ENCODE measurements at places on chromosomes 3 and 15.
A peak's percentile ranks its signal among the peaks of the same experiment; 100 is the strongest.

DNA sequence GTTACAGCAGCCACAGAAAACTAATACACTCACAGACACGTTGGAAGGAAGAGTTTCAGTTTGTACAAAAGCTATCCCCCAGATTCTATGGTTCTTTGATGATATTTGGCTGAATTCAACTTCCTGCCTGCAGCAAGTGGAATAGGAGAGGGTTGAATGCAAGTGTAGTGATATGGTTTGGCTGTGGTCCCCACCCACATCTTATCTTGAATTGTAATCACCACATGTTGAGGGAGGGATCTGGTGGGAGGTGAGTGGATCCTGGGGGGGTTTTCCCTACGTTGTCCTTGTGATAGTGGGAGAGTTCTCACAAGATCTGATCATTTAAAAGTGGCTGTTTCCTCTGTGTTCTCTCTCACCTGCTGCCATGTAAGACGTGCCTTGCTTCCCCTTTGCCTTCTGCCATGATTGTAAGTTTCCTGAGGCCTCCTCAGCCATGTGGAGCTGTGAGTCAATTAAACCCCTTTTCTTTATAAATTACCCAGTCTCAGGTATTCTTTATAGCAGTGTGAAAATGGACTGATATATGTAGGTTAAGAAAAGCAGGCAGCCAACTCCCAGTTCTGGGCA is 29.8 kb downstream of the NMNAT3 start:
- no peak for DNase-seq

GRCh38 chr3:64872345-64872744 is 184.5 kb upstream of the ADAMTS9 start:
- DNase-seq, result no peak

GRCh38 chr3:87691109-87691508 is 367.7 kb downstream of the CGGBP1 start:
- no peak for DNase-seq

- no peak for DNase-seq
Observed at GRCh38 chr15:90789462-90789861, 72.3 kb downstream of the BLM start.

- DNase-seq, result no peak
Observed at GRCh38 chr3:112742934-112743333, 102.0 kb upstream of the CCDC80 start.

- no peak for DNase-seq
Observed at GRCh38 chr3:161177991-161178390, 43.1 kb upstream of the NMD3 start.

GRCh38 chr15:36632226-36632625 is 52.8 kb downstream of the CDIN1 start:
- no peak for DNase-seq

DNA sequence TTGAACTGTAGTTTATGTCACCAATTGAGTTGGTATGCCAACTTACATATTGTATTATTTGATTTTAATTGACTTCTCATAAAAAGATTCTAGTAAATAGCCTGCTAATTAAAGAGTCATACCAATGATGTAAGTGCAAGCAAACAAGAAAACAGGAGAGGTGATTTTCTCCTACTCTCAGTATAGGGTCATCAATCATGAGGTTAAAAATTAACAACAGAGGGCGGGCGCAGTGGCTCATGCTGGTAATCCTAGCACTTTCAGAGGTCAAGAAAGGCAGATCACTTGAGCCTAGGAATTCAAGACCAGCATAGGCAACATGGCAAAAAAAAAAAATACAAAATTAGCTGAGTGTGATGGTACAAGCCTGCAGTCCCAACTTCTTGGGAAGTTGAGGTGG is 108.7 kb downstream of the MYO9A start:
- DNase-seq, result no peak

DNA sequence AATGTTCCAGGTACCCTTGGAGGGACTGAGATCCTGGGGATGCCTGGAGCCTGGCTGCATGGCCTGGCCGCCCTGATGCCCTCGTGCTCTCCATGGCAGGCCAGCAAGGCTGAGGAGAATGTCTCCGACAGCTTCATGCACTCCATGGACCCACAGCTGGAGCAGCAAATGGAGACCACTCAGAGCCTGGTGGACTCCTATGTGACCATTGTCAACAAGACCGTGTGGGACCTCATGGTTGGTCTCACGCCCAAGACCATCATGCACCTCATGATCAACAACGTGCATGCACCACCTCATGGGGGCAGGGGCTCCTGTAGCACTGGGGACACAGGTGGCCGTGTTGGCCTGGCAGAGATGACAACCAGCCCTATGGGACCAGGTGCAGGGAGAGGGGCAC is 19.7 kb downstream of the GOLGA6A start:
- DNase-seq, result no peak

- DNase-seq, result no peak
Observed at GRCh38 chr3:193313061-193313958, 65.2 kb downstream of the ATP13A5 start.

GRCh38 chr3:32240159-32240545 is 1.7 kb downstream of the CMTM8 start:
- no peak for DNase-seq

DNA sequence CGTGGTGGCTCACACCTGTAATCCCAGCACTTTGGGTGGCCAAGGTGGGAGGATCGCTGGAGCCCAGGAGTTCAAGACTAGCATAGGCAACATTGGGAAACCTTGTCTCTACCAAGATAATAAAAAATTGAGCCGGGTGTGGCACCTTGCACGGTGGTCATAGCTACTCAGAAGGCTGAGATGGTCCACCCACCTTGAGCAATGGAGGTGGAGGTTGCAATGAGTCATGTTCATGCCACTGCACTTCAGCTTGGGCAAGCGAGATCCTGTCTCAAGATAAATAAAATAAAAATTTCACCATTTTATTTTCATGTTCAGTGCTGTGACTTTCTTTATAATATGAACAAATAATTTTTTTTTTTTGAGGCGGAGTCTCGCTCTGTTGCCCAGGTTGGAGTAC is 12.5 kb downstream of the MAPK6 start:
- no peak for DNase-seq

DNA sequence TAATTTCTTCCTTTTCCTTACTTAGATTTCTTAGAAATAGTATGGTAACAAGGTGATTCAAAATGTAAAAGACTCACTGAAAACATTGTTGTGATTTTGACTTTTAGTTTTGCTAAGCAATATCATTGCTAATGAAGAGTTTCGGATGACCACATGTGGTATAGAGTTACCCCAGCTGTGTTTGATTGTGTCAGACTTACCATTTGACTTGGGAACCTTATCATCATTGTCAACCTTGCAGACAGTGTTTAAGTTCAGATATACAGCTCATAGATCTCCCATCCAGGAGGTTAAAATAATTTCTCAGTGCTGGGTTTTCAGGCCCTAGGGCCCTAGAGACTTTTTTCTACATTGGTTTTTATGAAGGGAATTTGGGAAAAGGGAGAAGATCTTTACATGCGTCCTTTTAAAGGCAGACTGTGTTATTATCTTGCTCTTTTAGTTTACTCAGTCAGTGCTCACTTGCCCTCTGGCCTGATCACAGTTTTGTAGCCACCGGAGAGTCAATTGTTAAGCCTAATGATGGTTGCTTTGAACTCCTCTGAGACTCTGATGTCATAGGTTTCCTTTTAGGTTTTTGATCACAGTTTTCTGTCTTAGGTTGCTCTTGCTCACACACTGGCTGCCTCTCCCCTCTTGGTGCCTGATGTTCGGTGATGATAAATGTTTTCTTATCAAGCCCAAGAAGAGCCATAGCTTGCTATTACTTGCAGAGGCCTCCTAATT is 133.5 kb upstream of the ZPLD1 start:
- no peak for DNase-seq

GRCh38 chr15:80384432-80384831 is 19.8 kb upstream of the ARNT2 start:
- DNase-seq, result no peak

- peak; percentile 43 for DNase-seq
Observed at GRCh38 chr3:101849714-101850245, 466 bp downstream of the NFKBIZ start.

- DNase-seq, result no peak
Observed at GRCh38 chr15:65333148-65333820, 28.8 kb downstream of the RNU5B-1 start.

- no peak for DNase-seq
Observed at GRCh38 chr15:80920271-80920699, 69.3 kb downstream of the MESD start.

Measured in putamen (tissue), 1 donor.